ENCODE measurements at places on chromosomes 13 and 19.
A peak's percentile ranks its signal among the peaks of the same experiment; 100 is the strongest.

DNA sequence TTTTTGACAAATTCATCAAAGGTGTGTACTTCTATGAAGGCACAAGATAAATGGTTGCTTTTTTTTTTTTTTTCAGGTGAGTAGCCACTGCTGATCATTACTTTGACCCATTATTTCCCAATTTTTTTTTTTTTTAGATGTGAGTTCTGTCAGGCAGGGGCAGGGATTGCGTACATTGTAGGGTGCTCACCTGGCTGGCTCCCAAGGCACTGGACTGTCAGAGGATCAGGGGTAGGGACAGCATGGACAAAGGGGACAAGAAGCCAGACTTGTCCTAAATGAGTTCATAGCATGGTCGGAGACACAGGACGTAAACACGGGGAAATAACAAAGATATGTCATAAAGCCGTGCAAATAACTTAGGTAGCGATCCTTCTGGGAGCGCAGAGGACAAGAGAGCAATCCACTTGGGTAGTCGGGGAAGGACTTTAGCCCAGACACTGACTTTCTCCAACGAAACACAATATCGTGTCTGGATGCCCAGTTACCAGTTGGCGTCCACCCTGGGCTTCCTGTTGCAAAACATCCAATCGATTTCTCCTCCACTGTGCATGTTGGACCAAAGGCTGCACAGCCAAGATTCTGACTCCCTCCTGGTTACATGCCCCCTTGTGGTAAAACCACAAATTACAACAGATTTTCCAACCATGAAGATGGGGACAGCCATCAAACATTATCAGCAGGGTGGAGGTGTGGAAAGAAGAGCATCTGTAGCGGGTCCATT, 27.5 kb upstream of the KATNAL1 start:
- no peak for DNase-seq

DNA sequence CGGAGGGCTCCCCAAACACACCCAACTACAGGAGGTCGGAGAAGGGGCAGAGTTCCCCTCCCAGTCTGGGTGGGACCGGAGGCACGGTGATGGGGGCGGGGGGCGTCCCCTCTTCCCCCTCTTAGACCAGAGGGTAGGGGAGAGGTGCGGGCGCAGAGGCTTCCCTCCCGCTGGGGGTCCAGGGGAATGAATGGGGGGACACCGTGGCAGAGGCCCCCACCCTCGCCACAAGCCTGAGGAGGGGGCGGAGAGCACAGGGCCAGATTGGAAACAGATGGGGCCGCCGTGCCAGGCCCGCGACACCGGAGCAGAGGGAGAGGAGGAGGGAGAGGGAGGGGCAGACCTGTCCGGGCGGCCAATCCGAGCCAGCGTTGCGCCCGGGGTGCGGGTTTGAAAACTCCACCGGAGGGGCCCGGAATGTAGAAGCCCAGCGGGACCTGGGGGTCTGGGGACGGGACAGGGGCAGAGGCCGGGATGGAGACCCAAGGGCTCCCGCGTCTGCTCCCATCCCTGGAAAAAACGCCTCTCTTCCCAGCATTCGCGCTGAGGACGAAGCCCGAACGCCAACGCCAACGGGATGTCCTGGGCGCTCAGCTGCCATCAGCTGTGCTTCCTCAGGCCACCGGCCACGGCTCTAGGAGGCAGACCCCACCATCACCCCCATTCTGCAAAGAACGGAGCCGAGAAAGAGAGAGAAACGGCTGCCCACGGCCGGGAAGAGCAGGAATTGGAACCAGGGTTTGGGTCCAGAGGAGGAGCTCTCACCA, 46.8 kb downstream of the PTPRS start:
- peak; percentile 63 for DNase-seq

GRCh38 chr13:33577007-33577406, 240.9 kb upstream of the RFC3 start:
- DNase-seq: peak; percentile 2

DNA sequence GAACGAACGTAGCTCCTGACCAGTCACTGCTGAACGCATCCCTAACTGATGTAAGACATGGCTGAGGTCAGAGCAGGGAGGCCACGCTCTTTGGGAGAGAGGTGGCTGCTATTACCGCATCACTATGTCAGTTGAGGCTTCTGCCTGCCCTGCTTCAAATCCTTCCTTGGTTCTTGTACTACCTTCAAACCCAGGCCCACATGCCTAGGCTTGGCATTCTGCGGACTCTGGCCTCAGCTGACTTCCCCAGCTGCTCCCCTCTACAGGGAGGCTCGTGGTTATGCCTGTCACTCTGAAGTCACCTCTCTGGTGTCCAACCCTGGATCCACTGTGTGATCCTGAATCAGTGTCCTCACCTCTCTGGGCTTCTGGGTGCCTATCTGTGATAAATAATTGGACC, 14.8 kb upstream of the MEIS3 start:
- no peak for DNase-seq
